ENCODE measurements at places on chromosomes 12 and 14.

DNA sequence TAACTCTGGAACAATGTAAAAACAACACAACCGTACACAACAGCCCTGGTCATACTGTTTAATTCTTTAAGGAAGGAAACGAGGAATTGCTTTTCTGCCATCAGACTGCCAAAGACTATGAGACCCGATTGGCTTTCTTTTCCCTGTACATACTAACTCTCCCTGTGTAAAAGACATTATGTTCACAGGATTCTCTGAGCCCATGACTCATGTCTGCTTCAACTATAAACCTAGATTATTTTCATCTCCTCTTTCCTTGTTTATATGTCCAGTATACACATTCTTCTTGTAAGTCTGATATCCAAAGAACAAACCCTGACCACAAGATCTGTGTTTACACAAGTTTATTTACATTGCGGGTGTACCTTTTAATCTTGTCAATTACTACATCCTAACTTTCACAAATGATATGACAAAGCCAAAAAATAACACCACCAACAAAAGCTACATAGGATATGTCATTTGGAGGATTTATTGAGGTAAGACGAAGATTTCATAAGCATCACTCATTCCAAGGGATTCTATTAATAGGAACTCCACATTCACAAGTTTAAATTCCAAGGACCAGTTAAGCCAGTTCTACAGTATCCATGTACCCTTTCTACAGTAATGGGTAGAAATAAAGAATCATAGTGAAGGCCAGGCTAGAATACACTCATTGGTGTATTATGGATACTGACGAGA, 67.3 kb downstream of the STXBP6 start:
- no peak for DNase-seq

DNA sequence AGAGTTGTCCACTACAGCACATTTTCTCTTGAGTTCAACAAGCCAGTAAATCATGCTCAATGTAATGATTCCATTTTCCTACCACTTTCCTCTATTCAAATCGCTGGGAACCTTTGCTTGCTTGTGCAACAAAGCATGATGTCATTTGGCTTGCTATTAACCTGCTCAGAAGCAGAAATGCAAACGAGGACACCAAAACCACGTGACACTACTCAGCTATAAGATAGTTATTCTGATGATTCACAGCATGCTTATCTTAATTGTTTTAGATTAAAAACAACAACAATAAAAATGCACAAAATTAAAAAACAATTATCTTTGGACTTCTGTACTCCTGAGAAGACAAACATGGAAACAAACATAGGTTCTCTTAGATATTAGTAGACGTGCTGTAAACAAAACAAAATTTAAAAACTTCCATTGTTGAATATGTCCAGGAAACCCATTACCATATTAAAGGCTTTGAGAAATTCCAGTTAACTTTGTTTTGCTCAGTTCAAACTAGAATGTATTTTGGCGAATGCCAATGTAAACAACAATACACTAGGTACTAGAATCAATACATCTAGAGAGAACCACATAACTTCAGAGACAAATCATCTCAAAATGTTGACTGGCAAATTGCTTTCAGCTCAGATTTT, 77.5 kb upstream of the KRAS start:
- peak; percentile 13 for DNase-seq

GRCh38 chr14:69153152-69153872, 393 bp upstream of the DCAF5 start:
- DNase-seq, result peak; percentile 69

DNA sequence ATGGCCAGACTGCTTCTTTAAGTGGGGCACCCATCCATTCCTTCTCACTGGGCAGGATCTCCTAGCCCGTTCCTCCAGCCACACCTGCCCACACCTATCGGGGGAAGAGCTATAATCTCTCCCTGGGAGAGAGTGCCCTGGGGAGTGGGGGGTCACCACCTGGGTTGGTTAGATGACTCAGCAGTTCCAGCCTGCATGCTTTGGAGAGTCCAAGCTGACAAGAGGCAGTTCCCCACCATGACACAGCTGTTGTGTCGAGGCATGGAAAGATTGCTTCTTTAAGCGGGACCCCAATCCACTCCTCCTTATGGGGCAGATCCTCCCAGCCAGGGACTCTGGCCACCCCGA, 52.6 kb upstream of the PPFIA2 start:
- DNase-seq, result no peak

GRCh38 chr14:57883061-57883460, 17.2 kb upstream of the SLC35F4 start:
- DNase-seq, result no peak

DNA sequence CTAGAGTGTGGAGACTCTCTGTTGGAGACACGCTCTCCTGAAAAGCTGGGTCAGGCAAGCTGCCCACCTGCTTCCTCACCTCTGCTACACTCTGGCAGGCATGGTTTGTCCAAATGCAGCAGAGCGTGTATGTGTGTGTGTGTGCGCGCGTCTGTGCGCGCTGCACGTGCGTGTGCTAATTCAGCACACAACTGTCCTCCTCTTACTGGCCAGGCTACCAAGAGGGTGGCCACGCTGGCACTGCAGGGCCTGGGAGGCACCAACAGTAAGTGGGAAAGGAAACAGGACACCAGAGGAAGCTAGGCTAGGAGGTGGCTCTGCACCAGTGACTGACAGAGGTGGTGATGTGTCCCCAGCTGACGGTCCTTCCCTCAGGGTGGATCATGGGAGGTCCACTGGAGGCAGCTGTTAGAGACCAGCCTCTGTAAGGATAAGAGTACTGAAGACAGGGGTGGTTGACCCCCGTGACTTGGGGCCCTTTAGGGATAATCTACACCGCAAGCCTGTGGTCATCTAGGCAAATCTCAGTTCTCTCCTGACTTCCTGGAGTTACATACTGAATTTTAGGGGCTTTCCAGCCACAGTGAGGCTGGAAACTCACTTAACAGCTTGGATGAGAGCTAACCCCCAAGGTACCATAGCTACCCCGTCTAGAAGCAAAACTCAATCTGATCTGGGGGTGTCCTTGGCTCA, 15.6 kb upstream of the TFCP2 start:
- no peak for DNase-seq

DNA sequence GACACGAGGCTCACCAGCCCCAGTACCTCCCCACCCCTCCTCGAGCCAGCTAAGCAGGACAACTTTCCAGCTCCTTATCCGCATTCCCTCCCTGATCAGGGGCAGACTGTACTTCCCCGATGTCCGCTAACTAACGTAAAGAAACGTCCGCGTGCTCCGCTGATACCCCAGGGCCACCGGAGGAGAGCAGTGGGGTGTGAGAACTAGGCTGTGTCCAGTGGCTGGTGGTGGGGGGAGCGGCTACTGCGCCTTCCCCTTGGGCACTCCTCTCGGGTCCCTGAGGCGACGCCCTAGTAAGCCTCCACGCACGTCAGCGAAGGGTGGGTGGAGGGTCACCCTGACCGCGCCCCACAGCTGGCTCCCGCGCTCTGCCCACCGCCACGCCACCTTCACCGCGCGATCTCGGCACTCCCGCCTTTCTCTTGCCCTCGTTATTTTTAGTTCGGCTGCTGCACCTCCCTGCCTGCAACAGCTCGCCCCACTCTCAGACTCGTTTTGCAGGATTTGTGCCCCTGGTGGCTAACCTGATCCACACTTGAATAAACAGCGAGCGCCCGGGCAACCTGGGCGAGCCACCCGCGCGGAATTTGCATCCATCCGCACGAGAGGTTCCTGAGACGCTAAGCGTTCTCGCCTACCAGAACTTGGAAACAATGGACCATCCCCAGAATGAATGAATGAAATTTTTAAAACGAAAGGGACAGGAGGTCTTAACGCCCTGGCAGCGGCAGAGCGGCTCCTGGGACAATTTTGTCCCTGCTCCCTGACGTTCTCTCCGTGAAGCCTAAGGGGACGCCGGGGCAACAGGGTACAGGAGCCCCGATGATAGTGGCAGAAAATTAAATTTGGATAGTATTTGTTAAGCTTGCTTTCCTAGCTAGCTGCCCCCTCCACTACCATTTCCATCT, 6.9 kb upstream of the BMP4 start:
- no peak for DNase-seq

GRCh38 chr14:102525219-102525928, 15.8 kb upstream of the ANKRD9 start:
- DNase-seq, result no peak

DNA sequence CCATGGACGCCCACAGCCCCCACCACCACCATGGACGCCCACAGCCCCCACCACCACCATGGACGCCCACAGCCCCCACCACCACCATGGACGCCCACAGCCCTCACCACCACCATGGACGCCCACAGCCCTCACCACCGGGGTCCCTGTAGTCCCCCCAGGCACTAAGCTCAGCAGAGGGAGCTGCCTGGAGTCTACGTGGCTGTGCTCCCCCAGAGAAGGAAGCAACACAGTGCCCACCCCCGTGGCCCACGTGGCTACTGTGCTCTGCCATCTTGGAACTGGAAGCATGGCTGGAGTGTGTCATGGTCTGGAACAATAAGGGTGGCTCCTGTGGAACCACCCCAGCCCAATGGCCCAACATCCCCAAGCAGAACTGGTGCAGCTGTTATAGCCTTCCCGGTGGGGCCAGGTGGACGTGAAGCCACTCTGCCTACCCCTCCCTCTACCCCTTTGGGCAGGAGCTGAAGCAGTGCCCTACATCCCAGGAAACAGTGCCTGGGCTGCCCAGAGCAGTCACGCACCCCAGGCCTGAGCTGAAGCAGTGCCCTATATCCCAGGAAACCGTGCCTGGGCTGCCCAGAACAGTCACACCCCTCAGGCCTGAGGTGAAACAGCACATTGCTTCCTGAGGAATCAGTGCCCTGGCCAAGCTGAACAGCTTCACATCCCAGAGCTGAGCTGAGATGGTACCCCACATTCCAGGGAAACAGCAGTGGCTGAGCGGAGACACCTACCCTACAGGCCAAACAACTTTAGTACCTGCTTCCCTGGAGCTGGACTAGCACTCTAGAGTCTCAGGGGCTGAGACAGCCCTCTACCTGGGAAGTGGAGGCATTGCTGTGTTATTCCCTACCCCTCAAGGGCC, 9.0 kb upstream of the SFSWAP start:
- no peak for DNase-seq

GRCh38 chr12:113369391-113369985, 11.1 kb downstream of the PLBD2 start:
- DNase-seq, result no peak

DNA sequence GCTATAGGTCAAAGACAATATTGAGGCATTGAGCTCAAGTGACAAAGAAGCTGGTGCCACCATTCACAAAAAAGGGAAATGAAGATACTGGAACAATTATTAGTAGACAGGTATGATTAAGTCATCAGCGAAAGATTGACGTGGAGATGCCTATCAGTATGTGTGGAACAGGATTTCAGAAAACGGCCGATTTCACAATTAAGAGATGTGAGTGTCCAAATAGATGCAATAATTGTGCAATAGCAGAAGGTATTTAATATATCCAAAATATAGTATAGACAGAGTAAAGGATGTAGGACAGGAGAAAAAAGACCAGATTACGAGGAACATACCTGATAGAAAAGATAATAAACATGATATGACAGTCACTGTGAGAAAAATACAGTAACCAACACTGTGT, 433.1 kb downstream of the C12orf50 start:
- no peak for DNase-seq

GRCh38 chr14:86072116-86072894, 542.4 kb downstream of the FLRT2 start:
- DNase-seq, result no peak

DNA sequence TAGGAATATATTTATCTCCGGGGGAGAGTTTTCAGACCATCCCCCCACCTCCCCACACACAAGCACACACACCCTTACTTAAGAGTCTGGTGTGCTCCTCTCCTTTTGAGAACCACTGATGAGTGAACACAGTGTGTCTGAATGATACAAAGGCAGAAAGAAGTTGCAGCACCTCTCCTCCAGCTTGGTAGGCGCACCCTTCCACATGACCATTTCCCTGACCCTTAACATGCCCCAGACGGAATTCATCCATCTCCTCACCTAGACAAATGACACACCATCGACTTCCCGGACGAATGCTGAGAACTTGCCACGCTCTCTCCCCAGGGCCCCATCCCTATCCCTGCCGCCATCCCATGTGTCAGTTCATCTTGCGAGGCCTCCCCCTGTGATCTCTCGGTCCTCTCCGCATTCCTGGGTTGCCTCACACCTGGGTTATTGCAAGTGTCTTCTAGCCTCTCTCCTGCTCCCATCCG, 3.9 kb downstream of the TNFRSF1A start:
- DNase-seq, result no peak

- DNase-seq, result no peak
These were observed 122.1 kb downstream of the SLC5A8 start for GRCh38 chr12:101087920-101088319.

- no peak for DNase-seq
These were observed 7.2 kb upstream of the FNTB start for GRCh38 chr14:64979336-64980074.

DNA sequence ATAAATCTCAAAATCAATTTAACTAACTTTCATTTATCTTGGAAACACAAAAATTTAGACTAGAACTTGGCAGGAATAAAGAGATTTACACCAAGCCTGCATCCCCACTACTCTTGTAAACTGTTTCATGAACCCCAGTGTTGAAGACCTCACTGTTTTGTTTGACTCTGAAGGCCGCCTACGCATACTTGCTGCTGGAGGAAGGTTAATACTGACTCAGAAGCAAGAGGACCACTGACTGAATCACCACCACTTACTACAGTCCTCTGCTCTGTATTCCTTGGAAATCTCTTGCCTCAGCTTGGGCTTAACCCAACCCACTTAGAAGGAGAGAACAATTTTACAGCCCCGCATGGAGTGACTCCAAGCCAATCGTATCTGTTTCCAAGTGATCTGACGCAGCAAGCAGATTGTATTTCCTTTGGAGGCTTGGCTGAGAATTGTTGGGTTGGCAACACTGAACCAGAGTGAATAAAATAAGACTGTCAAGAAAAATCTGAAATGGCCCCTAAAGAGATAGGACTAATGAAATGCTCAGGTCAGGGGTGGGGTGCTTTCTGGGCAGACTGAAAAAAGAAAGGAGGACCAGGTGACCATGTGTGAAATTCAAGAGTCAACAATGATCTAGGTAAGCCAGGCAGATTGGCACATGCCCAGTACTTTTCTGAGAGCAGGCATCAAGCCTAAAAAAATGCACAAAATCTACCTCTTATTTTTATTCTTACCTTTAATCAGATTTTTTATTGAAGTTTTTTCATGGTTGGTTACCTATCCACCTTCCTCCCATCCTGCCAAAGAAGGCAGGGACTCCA, 248.6 kb downstream of the ZFP36L1 start:
- no peak for DNase-seq

- DNase-seq, result no peak
These were observed 12.6 kb upstream of the RNASE4 start for GRCh38 chr14:20671597-20672283.

All from right renal cortex interstitium (tissue), 3 donors.